MG63 (cell line): ENCODE measurements at places on chromosomes 3 and 15.

GRCh38 chr3:140765246-140765645 lies 87.4 kb downstream of the TRIM42 start:
- DNase-seq, result no peak

DNA sequence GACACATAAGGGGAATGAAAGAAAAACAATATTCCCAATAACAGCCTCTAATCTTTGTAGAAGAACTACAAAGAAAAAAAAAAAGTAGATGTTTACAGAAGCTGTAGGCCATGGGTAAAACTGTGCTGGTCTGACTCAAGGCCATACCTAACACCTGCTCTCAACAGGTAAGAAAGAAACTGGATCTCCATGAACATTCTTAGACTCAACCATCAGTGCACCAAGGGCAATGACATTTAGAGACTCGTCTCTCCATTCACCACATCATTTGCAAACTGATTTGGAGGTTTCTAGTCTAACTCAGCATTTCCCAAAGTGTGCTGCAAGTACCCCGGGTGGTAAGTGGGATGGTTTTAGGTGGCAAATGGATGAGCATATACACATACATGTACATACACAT lies 164.2 kb downstream of the FOXP1 start:
- DNase-seq, result no peak

DNA sequence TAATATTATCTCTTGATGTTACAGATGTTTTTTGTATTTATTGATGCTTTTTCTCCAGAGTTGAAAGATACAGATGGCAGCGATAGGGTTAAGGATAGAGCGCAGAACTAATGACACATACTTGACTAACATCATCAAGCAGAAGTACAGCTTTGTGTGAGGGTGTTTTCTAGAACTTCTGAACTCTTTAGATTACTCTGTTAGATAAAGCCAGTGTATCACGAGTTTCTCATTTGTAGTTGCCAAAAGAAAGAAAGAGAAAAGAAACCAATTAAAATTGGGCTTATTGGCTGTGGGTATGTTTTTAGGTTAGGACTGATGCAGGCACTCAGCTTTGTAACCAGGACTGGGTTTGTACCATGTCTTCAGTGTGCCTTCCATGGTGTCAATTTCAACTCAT lies 6.6 kb upstream of the GPR171 start:
- DNase-seq, result no peak

DNA sequence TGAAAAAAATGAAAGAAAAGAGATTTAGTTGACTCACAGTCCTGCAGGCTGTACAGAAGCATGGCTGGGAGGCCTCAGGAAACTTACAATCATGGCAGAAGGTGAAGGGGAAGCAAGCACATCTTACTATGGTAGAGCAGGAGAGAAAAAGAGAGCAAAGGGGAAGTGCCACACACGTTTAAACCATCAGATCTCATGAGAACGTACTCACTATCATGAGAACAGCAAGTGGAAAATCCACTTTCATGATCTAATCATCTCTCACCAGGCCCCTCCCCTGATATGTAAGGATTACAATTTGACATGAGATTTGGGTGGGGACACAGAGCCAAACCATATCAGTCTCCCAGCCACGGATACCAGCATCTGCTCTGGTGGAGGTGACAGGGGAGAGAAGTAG lies 50.8 kb upstream of the CPOX start:
- no peak for DNase-seq

GRCh38 chr3:194136519-194137007 lies 615 bp downstream of the HES1 start:
- no peak for DNase-seq

DNA sequence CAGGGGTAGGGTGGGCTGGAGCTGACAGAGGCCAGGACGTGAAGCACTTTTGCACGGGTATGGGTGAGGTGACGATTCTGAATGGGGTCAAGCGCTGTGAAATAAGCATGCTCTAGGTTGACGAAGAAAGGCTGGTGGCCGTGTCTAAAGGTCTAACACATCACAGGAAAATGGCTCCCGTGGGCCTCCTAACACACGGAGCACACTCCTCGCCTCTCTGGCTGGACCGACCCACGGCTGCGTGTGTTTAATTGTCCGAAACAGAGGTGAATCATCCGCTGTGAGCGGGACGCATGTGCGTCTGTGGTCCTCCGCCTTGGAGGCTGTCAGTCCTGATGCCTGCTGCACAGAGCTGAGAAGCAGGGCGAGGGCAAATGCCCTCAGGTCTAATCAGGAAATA lies 130.6 kb downstream of the NSMCE3 start:
- DNase-seq, result no peak

DNA sequence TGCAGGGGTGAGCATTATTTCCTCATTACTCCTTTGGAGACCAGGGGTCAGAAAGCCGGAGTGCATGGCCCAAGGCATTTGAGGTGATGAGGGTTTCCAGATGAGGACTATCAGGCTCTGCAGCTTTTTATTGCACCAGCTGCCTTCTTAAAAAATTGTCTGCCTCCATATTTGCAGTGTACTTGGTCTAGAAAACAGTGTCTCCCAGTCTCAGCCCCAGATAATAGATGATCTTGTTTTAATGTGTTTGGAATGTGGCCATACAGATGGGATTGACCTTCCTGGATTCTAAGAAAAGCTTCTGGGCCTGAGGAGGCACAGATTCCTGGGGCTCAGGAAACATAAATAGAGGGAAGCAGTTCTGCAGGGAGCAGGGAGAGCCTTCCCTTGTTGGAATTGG lies 123.3 kb downstream of the GABRG3 start:
- DNase-seq, result no peak

- DNase-seq, result no peak
Observed at GRCh38 chr3:186386883-186387560, 25.0 kb upstream of the DGKG start.

DNA sequence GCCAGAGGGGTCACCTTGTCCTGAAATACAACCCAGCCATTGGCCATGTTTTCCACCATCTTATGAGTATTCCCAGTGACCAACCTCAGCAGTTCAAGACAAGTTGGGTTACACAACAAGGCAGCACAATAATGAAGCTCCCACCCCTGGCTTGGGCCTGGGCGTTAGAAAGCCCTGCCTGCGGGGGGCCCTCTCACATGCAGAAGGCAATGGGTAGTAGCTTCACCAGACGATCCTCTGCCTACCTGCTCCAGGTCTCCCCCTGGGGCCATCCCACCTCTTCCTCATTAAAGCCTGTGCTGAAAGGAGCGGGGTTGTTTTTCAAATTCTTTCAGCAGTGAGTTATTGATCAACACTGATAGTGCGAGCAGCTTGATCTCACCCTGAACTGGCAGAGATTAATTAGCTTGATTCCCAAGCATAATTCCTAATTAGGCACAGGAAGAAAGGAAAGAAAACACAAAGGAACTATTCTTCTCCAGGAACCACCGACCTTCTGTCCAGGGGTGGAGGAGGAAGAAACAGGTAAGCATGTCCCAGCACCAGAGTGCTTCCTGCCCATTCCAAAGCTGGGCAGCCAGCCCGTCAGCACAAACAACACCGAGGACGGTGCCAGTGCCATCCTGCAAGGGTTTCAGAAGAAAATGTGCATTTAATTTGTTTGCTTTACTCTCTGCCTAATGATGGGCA lies 79.7 kb upstream of the CGNL1 start:
- DNase-seq, result no peak

- DNase-seq, result peak; percentile 30
Observed at GRCh38 chr3:137121704-137122314, 164.0 kb downstream of the IL20RB start.

DNA sequence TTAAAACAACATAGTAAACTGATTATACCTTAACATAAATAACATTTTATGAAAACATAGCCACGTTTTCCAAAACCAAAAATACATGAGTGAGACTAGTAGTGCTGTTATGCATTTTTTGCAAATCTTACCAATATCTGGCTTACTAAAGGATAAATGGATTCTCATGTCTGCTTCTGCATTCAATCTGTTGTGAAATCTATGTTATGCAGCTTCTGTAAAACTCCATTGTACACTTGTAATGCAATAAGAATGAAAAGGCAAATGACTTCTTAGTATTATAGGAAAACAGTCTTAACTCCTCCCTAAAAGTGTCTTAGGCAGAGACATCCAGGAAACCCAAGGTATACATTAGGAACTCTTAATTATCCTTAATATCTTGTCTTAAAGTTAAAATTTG lies 330.9 kb upstream of the THBS1 start:
- DNase-seq, result no peak

- no peak for DNase-seq
Observed at GRCh38 chr15:68986322-68986721, 28.2 kb upstream of the NOX5 start.

DNA sequence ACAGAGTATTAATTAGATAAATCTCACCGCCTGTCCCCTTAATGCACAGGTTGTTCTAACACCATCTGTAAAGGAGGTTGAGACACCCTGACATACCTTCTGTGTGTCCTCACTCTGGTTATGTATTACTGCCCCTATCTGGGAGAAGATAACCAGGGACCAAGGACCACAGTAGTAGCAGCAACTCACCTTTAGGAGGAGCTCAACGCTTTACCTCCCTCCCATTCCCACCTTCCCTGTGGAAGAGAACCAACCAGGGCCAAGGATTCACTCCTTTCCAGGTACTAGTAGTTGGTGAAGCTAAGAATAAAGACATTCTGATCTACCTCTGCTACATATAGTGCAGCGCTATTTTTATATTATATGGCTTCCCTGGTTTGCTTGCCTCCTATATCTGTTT lies 232.6 kb downstream of the MEX3B start:
- no peak for DNase-seq

DNA sequence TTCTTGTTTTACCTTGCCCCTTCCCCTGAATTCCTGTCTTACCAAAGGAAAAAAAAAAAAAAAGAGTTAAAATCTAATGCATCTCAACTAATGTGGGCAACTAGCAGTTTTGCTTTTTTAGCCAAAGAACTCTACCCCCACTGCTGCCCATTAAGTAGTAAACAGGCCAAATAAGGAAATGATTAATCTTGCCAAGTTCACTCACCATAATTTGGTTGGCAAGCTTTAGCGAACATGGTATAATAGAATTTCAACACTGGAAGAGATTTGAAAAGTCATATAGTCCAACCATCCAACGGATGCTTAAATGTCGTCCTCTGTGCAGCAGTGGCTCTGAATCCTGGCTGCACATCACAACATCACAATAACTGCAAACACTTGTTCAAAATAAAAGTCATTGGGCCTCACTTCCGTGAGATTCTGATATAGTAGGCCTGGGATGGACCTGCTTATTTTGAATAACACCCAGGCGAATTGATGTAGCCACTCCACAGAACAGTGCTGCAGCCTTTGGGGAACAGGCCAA lies 142.0 kb upstream of the UBE2E1 start:
- no peak for DNase-seq

GRCh38 chr15:37090543-37091175 lies 9.7 kb downstream of the MEIS2 start:
- DNase-seq, result no peak
